ENCODE measurements at places on chromosomes 6 and 20. TPM values are rescaled to one million over a fixed set of nuclear protein-coding genes. Genes with fewer than 3 reads are reported as not detected.

Gene NSFL1C
- 80.4 TPM for polyA plus RNA-seq

Gene PROKR2
- not detected for polyA plus RNA-seq

Gene CYP24A1
- not detected for polyA plus RNA-seq

GRCh38 chr20:56833427-56833826 is 204.3 kb downstream of the TFAP2C start:
- H3K4me1 ChIP-seq: no peaks in the 10 kb centered on the region
- no peak overlapping the region for H3K4me3 ChIP-seq
- H3K36me3 ChIP-seq: no peaks in the 10 kb centered on the region

GRCh38 chr20:23438661-23439060 is 824 bp upstream of the CSTL1 start:
- H3K27ac ChIP-seq: no peak overlapping the region
- H3K27me3 ChIP-seq: no peaks in the 10 kb centered on the region
- H3K4me1 ChIP-seq: no peaks in the 10 kb centered on the region

GRCh38 chr6:106568530-106568929 is 60.8 kb downstream of the RTN4IP1 start:
- H3K36me3 ChIP-seq: peaks cover 50% of the 10 kb centered on the region
- no peak overlapping the region for H3K4me3 ChIP-seq
- DNase-seq: no peak
- H3K4me1 ChIP-seq: no peaks in the 10 kb centered on the region

- DNase-seq: no peak
- no peak overlapping the region for H3K4me3 ChIP-seq
- H3K27me3 ChIP-seq: no peaks in the 10 kb centered on the region
- no peak overlapping the region for H3K27ac ChIP-seq
- H3K4me1 ChIP-seq: peaks cover 12% of the 10 kb centered on the region
- H3K36me3 ChIP-seq: no peaks in the 10 kb centered on the region
Measured at GRCh38 chr6:14881398-14881797, 364.5 kb upstream of the JARID2 start.

GRCh38 chr6:95266537-95267258 is 310.6 kb upstream of the MANEA start:
- H3K36me3 ChIP-seq: no peaks in the 10 kb centered on the region
- H3K27me3 ChIP-seq: no peaks in the 10 kb centered on the region
- no peak overlapping the region for H3K4me3 ChIP-seq
- no peaks in the 10 kb centered on the region for H3K4me1 ChIP-seq

- no peak overlapping the region for H3K4me3 ChIP-seq
- H3K36me3 ChIP-seq: no peaks in the 10 kb centered on the region
- no peak overlapping the region for H3K27ac ChIP-seq
Measured at GRCh38 chr6:1113916-1114540, 197.9 kb upstream of the FOXQ1 start.

- DNase-seq: no peak
- no peak overlapping the region for H3K27ac ChIP-seq
- no peak overlapping the region for H3K4me3 ChIP-seq
- H3K4me1 ChIP-seq: peaks cover 28% of the 10 kb centered on the region
Measured at GRCh38 chr6:75201901-75202672, 3.8 kb downstream of the COL12A1 start.

DNA sequence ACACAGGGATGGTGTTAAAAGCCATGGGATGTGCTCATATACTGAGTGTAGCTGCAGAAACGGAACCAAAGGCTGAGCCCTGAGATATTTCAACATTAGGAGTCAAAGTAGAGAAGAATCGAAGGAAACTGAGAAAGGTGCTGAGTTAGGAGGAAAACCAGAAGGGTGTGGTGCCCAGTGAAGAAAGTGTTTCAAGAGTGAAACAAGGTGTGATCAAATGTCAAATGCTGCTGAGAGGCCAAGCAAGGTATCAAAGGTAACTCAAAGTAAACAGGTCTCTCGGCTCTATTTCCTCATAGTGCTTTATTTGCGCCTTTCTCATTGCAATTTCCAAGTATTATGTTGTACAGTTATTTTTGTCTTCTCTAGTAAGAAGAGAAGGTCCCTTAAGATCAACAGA is 94.1 kb downstream of the PRDM1 start:
- H3K27me3 ChIP-seq: no peaks in the 10 kb centered on the region
- no peak overlapping the region for H3K4me3 ChIP-seq
- peaks cover 30% of the 10 kb centered on the region for H3K4me1 ChIP-seq
- no peaks in the 10 kb centered on the region for H3K36me3 ChIP-seq

- H3K4me3 ChIP-seq: no peak overlapping the region
- H3K27ac ChIP-seq: no peak overlapping the region
- no peaks in the 10 kb centered on the region for H3K4me1 ChIP-seq
- H3K36me3 ChIP-seq: no peaks in the 10 kb centered on the region
- H3K27me3 ChIP-seq: no peaks in the 10 kb centered on the region
Measured at GRCh38 chr6:25913741-25914140, 16.8 kb downstream of the SLC17A2 start.

DNA sequence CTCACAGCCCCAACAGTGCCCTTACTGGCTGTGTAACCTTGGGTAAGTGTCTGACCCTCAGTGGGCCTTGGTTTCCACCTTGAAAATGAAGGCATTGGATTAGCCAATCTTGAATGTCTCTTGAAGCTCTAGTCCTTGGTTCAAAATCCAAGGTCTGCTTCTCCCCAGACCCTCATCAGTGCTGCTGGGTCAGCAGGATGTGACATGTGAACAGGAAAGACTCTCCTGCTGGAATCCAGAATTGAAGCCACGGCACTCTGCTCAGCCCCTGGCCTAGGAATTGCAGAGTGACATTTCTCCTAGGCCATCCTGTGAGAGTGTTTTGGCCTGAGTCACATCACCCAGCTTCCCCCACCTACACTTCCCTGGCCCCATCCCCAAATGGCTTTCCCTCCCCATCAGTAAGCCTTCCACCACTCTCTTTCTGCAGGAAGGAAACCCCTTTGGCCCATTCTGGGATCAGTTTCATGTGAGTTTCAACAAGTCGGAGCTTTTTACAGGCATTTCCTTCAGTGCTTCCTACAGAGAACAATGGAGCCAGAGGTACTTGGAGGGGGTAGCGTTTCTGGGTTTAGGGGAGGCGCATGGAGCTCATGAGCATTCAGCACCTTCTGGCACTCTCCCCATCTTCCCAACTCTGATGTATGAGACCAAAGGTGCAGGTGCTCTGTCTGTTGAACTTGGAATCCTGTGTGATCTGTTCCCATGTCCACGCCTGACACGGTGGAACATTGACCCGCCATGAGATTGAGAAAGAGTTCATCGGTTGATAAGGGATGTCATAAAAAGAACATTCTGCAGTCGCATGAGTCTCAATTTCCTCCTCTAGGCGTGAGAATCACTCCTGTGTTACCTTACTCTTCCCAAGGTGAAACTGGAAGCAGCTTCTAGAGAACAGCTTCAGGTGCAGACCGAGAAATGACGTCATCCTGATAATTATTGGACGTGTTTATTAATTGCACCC is 8.8 kb downstream of the POFUT1 start:
- no peaks in the 10 kb centered on the region for H3K4me1 ChIP-seq
- H3K27ac ChIP-seq: no peak overlapping the region
- H3K27me3 ChIP-seq: no peaks in the 10 kb centered on the region
- H3K4me3 ChIP-seq: no peak overlapping the region
- peaks cover 16% of the 10 kb centered on the region for H3K36me3 ChIP-seq
- no peak for DNase-seq
